ENCODE measurements at places on chromosomes 11 and 22.

GRCh38 chr22:19530751-19531150 is 6.5 kb upstream of the CLDN5 start:
- no peak for DNase-seq

GRCh38 chr11:45665933-45666647 is 668 bp upstream of the CHST1 start:
- DNase-seq, result no peak

- DNase-seq, result peak; percentile 27
Observed at GRCh38 chr11:43708776-43709175, 28.2 kb downstream of the HSD17B12 start.

DNA sequence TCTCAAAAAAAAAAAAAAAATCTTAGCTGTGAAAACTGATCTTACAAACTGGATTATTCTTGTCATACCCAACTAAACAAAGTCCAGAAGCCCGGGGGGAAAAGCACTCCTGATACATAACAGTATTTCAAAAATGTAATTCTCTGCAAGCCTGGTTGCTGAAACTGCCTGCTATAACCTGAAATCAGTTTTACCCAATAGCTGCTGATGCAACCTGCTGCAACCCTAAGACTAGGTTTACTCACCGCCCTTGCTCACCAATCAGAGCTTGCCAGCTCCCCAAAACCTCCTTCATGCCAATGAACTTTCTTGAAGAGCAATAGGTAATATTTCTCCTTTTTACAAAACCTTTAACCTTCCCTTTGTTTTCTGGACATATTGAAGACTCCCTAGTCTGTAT is 12.4 kb downstream of the FGF19 start:
- DNase-seq, result no peak

DNA sequence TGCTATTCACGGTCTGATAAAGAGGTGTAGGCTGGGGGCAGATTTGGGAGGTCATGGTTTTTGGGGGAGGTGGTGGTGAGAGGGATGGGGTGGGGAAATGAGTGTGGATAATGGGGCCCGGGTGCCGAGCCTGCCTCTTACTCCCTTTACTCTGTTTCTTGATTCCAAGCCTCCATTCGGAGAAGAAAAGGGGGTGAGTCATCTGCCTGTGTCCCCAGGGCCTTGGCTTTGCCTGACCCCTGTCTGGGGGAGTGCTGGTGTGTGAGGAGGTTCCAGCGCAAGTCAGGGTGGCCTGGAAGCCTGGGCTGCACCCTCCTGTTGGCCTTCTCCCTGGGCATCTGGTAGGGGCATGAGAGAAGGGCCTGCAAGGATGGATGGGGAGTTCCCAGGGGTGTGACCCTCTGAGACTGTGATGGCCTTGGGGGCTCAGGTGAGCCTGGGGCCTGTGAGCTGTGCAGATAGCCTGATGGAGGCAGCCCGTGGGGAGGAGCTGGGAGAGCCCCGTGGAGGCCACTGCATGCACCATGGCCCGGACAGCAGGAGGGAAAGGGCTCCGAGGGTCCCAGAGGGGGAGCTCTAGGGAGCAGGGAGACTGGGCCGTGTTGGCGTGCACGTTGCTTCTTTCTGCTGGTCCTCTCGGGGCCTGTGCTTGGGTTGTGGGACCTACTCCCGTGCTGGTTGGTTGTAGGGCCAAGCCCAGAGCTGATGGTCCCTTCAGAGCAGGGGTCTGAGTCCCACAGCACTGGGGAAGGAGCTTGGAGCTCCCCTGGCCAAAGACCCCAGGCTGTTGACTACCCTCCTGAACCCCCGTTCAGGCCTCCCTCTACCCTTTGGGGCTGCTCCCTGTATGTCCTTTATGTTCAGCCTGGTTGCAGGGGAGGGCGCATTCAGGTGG is 26.3 kb upstream of the ACR start:
- DNase-seq, result no peak

GRCh38 chr11:11027288-11027687 is 169.4 kb upstream of the ZBED5 start:
- DNase-seq, result no peak

DNA sequence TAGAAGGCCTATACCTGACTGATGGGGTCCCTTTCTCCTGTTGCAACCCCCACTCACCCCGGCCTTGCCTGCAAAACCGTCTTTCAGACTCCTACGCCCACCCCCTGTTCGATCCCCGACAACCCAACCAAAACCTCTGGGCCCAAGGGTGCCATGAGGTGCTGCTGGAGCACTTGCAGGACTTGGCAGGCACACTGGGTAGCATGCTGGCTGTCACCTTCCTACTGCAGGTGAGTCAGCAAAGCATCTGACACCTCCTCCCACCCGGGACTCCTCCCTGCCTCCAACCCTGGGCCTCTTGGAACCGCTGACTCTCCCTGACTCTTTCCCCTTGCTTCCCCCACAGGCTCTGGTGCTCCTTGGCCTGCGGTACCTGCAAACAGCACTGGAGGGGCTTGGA is 1.2 kb downstream of the ROM1 start:
- no peak for DNase-seq

- DNase-seq, result no peak
Observed at GRCh38 chr22:43642319-43643206, 169.5 kb downstream of the EFCAB6 start.

GRCh38 chr11:33668468-33668825 is 32.2 kb downstream of the C11orf91 start:
- peak; percentile 46 for DNase-seq

DNA sequence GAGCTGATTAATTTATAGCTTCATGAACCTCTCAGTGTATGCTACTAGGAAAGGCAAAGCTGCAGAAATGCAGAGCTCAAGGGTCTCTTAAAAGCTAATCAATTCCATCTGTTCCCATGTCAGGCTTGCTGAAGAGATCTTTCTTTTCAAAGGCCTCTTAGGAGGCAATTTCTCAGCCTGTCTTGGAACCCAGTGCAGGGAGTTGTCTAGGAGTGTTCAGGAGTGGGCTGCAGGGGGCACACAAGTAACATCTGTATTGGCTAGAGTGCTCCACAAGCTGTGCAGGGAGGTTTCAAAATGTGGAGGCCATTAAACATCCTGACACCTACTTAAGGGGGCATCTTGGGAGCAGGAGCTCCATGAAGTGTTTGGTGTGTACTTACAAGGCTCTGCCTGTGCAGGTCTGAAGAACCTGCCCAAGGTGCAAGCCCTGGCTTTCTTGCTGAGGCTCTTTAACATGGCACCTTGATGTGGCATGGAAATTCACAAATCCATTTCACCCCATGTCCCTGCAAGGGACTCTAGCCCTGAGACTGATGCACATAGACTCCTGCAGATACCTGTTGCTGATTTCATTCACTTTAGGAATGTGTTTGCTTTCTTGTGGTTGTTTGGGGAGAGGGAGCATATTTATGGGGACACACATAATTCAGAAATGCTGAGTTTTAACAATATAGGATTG is 134.7 kb downstream of the ME3 start:
- DNase-seq, result peak; percentile 11

DNA sequence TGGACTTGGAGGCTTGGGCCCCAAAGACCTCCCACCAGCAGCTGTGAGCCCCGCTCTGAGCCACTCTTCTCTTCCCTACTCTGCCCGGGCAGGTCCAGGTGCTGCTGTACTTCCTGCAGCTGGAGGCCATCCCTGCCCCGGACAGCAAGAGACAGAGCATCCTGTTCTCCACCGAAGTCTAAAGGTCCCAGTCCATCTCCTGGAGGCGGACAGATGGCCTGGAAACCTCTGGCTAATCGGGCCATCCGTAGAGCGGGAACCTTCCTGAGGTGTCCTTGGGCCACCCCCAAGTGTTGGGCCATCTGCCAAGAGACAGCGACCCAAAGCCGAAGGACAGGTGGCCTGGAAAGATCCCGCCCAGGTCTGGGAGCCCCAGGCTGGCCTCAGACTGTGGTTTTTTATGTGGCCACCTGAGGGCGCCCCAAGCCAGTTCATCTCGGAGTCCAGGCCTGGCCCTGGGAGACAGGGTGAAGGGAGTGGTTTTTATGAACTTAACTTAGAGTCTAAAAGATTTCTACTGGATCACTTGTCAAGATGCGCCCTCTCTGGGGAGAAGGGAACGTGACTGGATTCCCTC is 135.1 kb downstream of the BCR start:
- peak; percentile 67 for DNase-seq

GRCh38 chr11:87971354-87971753 is 203.9 kb downstream of the RAB38 start:
- no peak for DNase-seq

- DNase-seq, result no peak
Observed at GRCh38 chr22:45537734-45538181, 35.1 kb downstream of the FBLN1 start.

DNA sequence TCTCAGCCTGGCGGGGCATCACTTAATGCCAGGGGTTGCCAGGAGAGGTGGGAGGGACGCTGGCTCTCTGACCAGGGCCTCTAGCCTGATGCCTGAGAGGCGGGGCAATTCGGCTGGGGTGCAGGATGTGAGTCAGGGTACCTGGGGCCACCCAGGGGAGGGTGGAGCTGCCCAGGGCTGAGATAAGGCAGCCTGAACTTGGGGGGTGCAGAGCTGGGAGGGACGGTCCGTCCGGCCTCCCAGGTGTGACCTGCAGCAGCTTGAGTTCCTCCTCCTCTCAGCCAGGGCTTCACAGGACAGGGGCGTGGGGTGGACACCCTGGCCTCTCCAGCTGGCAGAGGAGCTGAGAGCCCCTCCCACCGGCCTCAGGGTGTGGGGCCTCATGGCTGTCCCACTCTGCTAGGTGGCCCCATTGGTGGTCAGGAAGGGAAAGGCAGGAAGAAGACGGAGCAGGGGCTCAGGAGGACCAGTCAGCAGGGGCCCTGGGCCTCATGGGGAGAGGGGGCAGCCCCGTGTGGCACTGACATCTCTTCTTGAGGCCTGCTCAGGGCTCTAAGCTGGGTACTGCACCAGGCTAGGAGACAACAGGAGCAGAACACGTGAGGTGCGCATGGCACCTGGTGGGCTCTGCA is 942 bp upstream of the RPS6KA4 start:
- no peak for DNase-seq

DNA sequence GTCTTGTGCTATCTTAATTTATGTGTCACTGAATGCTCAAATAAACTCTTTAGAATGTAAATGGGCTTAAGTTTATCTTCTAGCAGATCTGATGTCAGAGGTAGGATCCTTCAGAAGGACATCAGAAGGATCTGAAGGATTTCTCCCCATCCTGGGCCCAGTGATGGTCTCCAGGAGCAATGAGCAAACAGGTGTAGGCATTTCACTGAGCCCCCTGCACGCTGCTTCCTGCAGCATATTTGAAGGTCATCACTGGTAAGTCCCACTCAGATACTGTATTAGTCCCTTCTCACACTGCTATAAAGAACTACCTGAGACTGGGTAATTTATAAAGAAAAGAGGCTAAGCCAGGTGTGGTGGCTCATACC is 4.5 kb downstream of the GSTP1 start:
- DNase-seq, result no peak

GRCh38 chr11:70109006-70109405 is 30.9 kb downstream of the ANO1 start:
- DNase-seq, result no peak

- DNase-seq, result no peak
Observed at GRCh38 chr11:2466869-2467694, 22.3 kb downstream of the KCNQ1 start.

GRCh38 chr11:46247659-46248058 is 29.8 kb upstream of the CREB3L1 start:
- DNase-seq, result peak; percentile 94

GRCh38 chr11:71428861-71429435 is 19.2 kb downstream of the DHCR7 start:
- DNase-seq, result no peak

- no peak for DNase-seq
Observed at GRCh38 chr11:65870307-65870658, 2.3 kb downstream of the EFEMP2 start.

DNA sequence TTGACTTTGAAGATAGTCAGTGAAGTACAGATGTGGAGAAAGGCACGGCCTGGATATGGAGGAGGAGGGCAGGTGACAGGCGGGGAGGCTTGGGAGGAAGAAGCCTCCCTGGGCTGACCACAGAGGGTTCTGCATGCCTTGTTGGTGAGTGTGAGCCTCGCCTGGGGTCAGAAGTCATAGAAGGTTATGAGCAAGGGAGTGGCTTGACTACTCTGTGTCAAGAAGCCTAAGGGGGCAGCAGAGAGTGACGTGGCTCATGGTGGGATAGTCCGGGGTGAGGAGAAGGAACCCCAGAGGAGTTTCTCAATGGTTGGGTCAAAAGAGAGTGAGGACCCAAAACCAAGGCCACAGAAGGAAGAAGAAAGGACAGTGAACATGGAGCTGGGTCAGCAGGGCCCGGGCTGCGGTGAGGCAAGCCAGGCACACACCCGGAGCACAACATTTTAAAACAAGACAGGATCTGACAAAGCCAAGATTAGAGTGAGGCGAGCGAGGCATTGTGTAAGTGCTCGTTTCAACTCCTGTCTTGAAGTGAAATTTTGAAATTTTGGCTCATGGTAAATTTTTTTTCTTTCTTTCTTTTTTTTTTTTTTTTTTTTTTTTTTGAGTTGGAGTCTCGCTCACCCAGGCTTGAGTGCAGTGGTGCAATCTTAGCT is 31.9 kb downstream of the PDGFB start:
- peak; percentile 64 for DNase-seq

GRCh38 chr22:19958083-19959042 is 16.7 kb upstream of the TXNRD2 start:
- no peak for DNase-seq

- no peak for DNase-seq
Observed at GRCh38 chr11:57471496-57471895, 11.2 kb downstream of the RTN4RL2 start.

GRCh38 chr11:119976805-119977560 is 160.9 kb downstream of the TRIM29 start:
- no peak for DNase-seq

GRCh38 chr11:19075636-19076035 is 15.1 kb upstream of the MRGPRX2 start:
- DNase-seq, result no peak

DNA sequence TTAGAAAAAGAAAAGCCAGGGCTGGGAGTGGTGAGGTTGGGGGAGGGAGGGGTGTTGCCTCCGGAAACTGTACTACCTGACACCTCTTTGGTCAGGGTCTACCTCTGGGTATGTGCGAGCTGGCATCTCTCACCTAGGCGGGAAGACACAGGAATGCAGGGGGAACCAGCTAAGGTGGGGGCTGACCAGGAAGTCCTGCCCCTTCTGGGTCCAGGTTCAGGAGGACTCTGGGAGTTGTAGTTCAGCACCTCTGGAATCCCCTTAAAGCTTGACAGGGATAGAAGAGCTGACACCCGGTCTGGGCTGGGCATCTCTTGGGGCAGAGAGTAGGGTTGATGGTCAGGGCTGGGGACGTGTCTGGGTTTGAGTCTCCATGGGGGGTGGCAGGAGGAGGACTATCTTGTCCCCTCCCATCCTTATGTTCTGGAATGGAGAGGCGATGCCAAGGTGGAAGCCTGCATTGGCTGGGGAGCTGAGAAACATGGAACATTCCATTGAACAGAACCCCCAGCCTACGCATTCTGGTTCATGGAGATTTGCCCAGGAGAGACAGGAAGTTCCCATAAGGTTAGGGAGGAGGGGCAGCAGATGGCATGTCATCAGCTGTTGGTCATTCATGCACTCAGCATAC is 2.1 kb upstream of the KIAA1671 start:
- peak; percentile 96 for DNase-seq
